ENCODE measurements at places on chromosomes 11 and 22.

DNA sequence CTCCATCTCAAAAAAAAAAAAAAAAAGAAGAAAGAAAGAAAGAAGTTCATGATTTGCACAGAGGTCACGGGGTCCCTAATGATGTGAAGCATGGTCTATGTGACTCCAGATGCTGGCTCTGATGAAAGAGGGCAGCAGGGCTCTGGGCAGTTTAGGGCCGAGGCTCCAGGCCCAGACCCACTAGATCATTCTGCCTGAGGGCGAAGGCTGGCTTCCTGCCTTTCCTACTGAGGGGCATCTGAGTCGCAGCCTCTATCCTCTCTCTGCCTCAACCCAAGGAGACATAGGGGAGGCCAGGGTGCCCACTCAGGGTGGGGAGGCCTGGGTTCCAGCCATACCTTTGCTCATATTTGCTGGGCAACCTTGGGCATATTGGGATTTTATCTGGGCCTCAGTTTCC is 4.8 kb downstream of the SLC35E4 start:
- no peak for DNase-seq

- DNase-seq = no peak
Measured at GRCh38 chr11:95520369-95521132, 269.0 kb downstream of the FAM76B start.

DNA sequence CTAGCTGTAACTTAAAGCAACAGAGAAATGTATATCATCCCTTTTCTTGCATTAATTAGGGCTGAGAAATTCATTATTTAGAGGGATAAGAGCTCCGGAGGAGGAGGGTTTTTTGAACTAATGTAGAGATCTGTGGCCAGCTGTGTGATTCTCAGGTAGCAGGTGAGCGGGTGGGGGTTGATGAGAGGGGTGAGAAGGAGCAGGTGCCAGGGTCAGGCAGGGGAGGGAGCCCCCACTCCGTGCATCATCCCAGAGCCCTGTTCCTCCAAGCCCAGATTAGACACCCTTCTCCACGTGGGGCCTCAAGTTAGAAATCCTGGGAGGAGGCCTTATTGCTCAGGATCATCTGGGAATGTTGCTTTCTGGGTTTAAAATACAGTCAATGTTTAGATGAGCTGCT is 24.9 kb downstream of the ZBTB16 start:
- no peak for DNase-seq

DNA sequence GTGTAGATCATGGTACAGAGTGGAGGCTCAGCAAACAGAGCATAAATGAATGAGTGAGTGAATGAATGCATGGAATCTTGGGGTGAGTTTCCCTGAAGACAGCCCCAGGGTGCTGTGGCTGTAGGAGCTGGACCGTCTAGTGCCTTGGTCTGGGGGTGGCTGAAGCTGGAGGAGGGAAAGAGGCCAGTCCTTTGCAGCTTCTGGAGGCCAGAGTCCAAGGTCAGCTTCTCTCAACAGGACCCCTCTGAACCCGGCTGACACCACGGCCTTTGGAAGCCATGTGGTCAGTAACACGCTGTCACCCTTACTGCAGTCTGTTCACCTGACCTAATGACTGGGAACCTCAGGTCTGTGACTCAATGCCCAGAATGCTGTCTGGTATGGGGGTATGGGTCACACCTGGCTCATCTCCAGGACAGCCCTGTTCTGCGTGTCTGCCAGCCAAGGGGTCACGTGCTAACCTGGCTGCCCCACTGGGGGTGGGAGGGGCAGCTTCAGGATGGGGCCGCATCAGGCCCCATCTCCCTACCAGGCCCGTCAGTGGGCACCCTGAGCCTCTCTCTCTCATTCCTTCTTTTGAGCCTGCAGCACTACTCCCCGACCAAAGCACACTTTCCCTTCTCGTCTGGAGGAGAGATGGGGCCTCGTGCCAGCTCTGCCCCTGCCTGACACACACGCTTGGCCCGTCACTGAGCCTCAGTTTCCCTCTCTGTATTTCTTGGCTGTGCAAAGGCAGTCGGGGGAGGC is 24.1 kb upstream of the CHKA start:
- DNase-seq = no peak

DNA sequence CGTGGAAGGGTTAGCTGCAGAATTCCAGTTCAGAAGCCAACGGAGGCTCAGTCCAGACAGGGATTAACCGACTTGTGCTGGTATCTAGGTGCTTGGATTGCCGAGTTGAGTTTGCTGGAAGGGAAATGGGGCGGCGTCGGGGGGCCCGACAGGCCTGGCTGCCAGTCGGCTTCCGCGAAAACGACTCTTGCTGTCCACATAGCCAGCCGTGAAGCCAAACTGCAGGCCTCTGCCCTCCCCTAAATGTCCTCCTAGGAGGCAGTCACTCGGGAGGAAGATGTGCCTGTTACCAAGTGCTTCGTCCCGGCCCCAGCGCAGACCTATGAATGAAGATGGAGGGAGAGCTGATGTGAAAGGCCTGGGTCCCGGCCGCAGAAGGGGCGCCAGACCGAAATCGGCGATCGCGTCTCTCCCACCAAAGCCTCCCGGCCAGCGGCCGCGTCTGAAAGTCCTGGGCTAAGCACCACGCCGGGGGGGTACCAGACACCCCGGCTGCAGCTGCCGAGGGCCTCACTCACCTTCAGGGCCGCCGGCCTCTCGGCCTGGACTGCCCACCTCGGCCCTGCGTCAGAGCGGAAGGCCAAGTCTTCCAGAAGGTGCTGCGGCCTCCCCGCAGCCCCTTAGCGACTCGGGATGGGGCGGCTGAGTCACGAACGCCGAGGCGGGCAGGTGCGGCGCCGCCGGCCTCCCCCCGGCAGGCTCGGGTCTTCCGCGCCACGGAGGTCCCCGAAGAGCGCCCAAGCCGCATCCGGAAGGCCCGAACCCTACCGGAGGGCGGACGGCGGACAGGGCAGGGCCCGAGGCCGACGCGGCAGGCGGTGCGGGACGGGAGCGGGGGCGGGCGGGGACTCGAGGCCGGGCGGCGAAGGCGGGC is 7.5 kb downstream of the DPAGT1 start:
- DNase-seq = peak; percentile 53

GRCh38 chr11:46356924-46357482 is 9.7 kb downstream of the DGKZ start:
- no peak for DNase-seq

GRCh38 chr11:67006029-67006884 is 16.7 kb upstream of the SYT12 start:
- no peak for DNase-seq

GRCh38 chr11:99257131-99257530 is 236.4 kb downstream of the CNTN5 start:
- DNase-seq = no peak

- no peak for DNase-seq
Measured at GRCh38 chr11:47353978-47354774, 1.7 kb upstream of the MYBPC3 start.

DNA sequence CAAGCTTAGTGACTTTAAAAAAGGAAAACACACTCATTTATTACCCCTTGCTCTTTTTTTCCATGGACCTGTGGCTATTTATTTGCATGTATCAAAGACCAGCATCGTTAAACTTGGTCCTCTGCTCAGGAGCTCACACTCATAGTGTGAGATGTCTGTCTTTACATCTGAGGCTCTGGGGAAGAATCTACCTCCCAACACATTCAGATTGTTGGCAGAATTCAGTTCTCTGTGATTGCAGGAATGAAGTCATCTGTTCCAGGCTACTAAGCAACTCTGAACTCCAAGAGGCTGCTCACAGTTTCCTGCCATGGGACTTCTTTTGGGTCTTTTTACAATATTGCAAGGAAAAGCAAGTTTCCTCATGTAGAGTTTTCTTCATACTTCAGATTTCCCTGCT is 138.8 kb downstream of the LRRC4C start:
- DNase-seq = no peak

GRCh38 chr22:20430101-20430719 is 7.4 kb downstream of the SCARF2 start:
- DNase-seq = no peak

- DNase-seq = no peak
Measured at GRCh38 chr11:2421996-2422395, 21.4 kb downstream of the TSSC4 start.

DNA sequence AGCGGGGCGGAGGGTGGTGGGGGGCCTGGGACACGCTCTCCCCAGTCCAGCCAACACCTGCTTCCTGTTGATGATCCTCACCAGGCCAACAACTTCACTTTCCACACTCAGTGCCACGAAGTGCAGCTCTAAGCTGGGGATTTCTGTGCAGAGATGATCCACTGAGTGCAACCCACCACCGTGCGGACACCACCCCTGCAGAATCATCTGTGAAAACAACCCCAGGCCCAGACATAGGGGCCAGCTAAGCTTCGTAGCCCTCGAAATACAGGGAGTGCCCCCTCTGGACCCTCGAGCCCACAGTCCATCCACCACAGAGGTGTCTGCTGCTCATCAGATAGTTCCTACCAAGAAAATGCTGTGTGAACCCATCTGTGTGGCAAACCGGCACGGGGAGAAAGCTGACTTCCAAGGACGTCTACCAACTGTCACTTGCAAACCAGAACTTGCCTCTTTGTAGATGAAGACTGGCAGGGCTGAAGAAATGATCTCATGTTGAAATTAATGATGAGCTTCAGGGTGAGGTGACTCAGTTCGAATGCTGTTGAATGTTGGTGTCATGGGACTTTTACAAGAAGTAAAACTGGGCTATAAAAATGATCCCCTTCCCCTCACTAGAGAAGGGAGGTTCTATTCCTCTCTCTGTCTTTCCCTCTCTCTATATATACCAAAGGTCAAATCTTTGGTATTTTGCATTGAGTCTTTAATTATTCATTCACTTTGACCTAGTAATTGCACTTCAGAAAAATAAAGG is 73.4 kb downstream of the MYEOV start:
- DNase-seq = no peak

DNA sequence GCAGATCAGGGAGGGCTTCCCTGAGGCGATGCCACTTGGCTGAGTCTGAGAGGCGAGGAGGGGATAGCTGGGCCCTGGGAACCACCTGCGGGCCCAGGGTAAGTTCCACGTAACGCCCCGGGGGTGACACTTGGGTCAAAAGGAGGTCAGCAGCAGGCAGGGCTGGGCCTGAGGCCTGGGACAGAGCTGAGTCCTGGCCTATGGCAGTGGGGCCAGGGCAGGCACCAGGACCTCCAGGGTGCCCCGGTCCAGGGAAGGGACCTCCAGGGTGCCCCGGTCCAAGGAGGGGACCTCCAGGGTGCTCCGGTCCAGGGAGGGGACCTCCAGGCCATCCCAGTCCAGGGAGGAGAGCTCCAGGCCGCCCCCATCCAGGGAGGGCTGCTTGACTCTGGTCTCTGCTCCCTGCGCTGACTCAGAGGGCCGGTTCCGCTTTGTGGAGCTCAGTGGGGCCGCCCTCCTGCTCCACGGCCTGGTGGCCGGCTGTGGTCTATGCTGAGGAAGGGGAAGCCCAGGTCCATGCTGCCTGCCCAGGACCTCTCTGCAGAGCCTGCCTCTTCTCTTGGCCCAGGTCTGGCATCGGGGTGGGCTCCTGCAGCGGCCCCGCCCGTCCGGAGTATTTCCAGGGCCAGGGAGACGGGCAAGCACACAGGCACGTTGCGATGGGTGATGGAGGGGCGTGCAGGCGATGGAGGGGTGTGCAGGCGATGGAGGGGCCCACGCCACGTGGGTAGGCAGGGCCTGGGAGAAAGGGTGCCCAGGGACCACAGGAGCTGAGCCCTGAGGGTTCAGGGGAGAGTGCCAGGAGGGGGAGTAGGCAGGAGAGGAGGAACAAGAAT is 19.5 kb upstream of the WNT7B start:
- DNase-seq = no peak

- no peak for DNase-seq
Measured at GRCh38 chr11:11178671-11179638, 174.1 kb downstream of the CSNK2A3 start.

DNA sequence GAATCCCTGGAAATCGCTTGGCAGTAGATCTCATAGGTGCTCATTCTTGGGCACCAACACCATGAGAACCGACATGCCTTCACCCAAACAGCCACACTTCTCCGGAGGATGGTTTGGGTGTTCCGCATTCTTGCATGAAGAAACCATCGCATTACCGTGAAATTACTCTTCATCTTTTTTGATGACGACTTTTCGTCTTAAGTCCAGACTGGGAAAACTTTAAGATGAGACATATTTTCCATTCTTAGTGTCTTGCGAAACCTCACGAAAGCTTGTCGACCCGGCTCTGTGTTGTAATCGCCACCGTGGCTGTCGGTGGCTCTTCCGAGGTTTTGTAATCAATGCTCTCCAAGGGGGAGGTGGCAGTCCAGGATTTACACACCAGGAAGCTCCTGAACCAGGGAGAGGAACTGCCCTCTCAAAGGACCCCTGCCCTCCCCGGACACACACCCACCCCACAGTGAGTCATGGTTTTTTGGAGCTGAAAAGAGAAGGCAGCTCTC is 1.7 kb downstream of the TOM1 start:
- no peak for DNase-seq

GRCh38 chr11:12750181-12750580 is 76.0 kb downstream of the TEAD1 start:
- no peak for DNase-seq

DNA sequence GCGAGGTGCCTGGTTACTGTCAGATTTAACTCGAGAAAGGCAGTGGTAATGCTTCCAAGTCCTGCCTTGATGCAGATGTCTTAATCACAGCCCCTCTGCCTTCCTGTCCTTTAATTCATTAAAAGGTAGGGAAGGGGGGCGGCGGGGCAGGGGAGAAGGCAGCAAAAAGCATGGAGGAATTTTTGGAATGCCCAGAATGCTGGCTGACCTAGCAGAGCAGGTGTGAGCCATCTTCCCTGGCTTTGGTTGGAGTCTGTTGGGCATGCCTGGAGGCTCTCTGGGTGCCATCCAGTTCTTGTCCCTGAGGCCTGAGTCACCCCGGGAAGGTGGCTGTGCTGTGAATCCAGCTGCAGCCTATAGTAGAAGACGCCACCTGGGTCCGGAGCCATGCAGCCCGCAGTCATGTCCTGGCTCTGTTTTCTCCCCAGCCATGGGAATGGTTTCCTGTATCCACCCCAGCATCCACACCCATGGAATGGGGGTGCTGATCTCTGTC is 15.6 kb downstream of the KIAA1671 start:
- no peak for DNase-seq

DNA sequence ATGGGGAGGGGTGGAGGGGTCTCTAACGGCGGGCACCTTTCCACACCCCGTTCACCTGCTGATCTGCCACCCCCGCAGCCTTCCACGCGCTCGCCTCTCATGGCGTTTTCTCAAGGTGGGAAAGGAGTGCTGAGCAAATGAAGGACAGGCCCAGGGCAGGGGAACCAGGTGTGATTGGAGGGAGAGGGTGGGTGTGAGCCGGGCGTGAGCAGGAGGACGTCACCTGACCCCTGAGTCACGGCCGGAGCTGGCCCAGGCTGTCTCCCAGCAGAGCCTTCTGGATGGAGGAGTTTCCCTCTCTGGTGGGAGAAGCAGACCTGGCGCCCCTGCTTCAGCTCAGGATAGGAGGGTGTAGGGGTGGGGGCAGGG is 14.0 kb upstream of the ARHGAP8 start:
- no peak for DNase-seq

DNA sequence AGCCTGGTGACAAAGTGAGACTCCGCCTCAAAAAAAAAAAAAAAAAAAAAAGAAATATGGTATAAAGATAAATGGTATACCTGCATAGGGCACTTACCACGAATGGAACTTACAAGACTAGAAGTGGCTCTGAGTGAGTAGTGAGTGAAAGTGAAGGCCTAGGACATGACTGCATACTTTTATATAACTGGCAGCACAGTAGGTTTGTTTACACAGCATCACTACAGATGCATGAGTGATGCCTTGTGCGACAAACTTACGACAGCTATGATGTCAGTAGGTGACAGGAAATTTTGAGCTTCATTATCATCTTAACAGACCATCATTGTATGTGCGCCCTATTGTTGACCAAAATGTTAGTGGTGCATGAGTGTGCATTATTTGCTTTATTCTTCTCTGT is 17.7 kb downstream of the XRCC6 start:
- no peak for DNase-seq

GRCh38 chr11:76161261-76161961 is 44.9 kb downstream of the WNT11 start:
- DNase-seq = no peak

GRCh38 chr11:65471447-65471891 is 27.4 kb upstream of the MALAT1 start:
- no peak for DNase-seq
